ENCODE measurements at places on chromosomes 5 and 9. TPM values are rescaled to one million over a fixed set of nuclear protein-coding genes. Genes with fewer than 3 reads are reported as not detected.
A peak's percentile ranks its signal among the peaks of the same experiment; 100 is the strongest.

The SPATA9 gene
- polyA plus RNA-seq = not detected

DNA sequence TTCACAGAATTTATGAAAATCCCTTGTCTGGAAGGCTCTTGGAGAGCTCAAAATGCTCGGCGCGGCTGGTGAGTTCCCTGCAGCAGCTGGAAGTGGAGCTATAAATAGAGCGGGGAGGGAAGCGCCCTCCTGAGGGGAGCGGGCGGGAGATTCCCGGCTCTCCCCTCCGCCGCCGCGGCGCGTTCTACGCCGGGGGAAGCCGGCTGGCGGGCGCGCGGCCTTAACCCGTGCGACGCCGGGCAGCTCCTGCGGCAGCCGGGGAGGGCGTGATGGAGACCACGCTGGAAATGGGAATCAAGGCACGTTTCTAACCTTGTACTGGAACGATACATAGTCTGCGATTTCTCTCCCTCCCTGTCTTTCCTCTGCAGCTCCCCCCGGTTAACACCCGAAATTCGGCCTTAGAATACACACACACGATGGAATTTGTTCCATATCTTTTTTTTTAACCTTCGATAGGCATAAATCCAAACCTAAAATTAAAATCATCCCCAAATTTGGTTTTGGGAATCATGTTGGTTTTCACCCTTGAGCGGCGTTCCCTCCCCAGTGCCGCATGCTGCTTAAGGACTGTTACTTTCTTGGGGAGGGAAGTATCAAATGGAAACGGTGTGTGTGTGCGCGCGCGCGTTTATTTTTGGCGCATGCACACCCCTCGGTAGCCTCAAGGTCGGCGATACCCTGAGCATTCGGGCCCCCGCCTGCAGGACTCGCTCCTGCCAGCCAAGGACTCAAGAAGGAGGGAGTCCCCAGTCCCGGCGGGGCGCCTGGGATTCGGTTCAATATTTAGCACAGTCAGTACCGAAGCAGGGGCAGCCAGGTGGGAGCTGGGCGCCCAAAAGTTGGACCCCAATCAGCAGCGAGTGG lies 306.3 kb upstream of the KCNN2 start:
- H3K27me3 ChIP-seq = no peaks in the 10 kb centered on the region
- no peaks in the 10 kb centered on the region for H3K36me3 ChIP-seq

DNA sequence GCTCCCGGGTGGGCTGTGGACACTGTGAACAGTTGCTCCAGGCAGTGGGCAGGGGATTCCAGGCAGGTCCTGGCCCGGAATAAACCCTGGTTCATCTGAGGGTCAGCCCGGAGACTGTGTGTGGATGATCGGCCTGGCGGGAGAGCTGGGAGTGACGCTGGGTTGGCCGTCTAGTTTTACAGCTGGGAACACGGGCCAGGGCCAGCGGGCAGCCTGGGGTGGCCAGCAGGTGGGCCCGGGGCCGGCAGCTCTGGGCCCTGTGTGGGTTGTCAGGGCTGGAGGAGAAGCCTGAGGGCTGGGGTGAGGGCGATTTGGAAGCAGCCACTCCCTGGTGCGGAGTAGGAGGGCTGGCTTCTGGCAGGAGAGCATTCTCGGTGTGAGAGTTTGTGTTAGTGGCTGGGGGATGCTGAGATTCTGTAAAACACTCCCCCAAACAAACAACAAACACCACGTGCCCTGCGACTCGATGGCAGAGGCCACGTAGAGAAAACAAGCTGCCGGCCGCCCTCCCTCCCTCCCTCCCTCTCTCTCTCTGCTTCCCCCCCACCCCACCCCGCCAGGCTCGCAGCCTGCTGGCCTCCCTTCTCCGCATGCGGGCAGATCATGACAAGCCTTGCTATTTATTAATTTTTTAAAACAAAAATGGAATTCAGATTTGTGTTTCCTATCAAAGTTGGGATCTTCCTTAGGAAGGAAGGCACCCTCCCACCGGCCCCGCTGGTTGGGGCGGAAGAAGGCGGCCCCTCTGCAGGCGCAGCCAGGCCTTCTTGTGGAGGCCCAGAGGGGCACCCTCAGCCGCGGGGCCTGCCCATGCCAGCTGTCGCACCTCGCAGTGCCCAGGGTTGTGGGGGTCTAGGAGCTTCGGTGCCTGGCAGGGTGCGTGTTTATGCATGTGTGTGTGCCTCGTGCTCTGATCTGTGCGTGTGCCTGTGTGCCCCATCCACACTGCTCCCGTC lies 49.5 kb downstream of the RXRA start:
- H3K4me3 ChIP-seq = no peak overlapping the region
- H3K27ac ChIP-seq = no peak overlapping the region
- DNase-seq = peak; percentile 80
- no peaks in the 10 kb centered on the region for H3K4me1 ChIP-seq
- no peaks in the 10 kb centered on the region for H3K27me3 ChIP-seq
- H3K36me3 ChIP-seq = no peaks in the 10 kb centered on the region

The ASTN2 gene
- 1.0 TPM for polyA plus RNA-seq

The STING1 gene
- polyA plus RNA-seq = 180 TPM

The PCDHGA5 gene
- polyA plus RNA-seq = 0.25 TPM

The SLCO6A1 gene
- not detected for polyA plus RNA-seq

The ANKRD33B gene
- polyA plus RNA-seq = 0.75 TPM

DNA sequence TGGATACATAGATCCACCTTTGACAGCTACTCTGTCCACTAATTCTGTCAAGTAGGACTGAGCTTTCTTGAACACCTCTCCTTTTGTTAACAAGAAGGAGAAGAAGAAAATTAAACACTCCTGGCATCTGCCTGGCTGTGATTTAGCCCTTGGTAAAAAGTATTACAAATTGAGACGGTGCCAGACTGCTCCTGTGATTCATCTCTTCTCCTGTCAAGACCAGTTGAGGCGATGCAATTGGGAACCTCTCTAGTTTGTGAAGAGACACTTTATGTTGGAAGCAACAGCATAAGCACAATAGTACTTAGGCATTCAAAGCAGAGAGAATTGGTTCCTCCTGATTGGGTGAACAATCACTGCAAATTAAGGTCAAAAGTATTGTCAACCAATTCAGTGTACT lies 72.7 kb downstream of the GHR start:
- no peaks in the 10 kb centered on the region for H3K27me3 ChIP-seq
- H3K4me3 ChIP-seq = no peak overlapping the region
- no peaks in the 10 kb centered on the region for H3K36me3 ChIP-seq
- H3K4me1 ChIP-seq = peaks cover 3% of the 10 kb centered on the region
- no peak for DNase-seq
- no peak overlapping the region for H3K27ac ChIP-seq

DNA sequence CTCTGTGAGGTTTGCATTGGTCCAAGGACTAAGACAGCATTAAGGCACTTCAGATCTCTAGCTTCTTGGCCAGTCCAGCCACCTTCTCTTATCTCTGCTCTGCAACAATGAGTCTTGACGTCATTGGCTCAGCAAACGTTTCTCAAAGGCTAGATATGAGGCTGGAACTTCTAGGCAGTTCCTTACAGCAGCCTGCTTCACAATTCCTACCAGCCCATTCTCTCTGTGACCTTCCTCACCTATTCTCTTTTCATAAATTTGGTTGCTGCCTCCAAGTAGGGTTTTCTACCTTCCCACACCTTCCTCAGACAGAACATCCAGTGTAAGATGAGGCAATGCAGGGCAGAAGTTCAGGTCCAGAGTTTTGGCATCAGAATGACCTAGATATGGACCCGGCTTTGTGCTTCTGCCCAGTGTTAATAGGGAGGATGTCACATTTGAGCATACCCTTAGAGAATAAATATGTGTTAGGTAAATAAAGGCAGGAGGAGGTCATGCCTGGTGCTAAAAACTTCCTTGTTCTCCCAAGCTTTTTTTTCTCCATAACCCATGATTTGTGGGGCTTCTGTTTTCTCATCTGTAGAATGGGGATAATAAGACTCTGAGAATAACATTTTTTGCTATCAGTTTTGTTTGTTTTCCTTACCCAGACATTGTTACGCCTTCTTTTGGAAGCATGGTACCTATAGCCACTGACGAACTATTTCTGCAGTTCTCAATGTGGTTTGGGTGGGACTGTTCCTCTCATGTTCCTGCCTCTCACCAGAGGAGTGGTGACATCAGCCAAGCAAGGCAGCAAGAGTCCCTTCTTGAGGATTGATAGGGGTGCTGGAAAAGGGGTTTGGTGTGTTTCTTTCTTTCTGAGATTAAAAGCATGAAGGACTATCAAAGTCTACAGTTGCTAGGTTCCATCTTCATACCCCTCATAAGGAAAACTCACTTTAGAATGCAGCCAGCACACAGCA lies 220.6 kb upstream of the TRIM32 start:
- no peaks in the 10 kb centered on the region for H3K36me3 ChIP-seq
- H3K4me3 ChIP-seq = no peak overlapping the region
- no peaks in the 10 kb centered on the region for H3K4me1 ChIP-seq
- no peak for DNase-seq

DNA sequence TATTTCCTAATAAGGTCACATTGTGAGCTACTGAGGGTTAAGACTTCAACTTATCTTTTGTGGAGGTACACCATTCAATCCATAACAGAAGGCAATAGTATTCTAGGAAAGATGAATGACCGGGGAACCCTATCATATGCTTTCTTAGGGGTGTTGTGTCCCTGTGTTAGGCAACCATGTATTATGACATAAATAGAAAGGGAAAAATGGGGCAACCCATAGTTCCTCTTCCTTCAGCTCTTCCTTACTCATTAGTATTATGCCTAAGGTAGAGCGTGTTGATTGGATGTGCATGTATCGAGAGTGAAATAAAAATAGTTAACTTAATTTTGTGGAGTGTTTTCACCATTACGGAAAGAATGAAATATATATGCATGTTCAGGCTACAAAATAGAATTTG lies 6.0 kb upstream of the CCNJL start:
- H3K4me3 ChIP-seq = no peak overlapping the region
- H3K36me3 ChIP-seq = no peaks in the 10 kb centered on the region
- H3K27ac ChIP-seq = no peak overlapping the region

DNA sequence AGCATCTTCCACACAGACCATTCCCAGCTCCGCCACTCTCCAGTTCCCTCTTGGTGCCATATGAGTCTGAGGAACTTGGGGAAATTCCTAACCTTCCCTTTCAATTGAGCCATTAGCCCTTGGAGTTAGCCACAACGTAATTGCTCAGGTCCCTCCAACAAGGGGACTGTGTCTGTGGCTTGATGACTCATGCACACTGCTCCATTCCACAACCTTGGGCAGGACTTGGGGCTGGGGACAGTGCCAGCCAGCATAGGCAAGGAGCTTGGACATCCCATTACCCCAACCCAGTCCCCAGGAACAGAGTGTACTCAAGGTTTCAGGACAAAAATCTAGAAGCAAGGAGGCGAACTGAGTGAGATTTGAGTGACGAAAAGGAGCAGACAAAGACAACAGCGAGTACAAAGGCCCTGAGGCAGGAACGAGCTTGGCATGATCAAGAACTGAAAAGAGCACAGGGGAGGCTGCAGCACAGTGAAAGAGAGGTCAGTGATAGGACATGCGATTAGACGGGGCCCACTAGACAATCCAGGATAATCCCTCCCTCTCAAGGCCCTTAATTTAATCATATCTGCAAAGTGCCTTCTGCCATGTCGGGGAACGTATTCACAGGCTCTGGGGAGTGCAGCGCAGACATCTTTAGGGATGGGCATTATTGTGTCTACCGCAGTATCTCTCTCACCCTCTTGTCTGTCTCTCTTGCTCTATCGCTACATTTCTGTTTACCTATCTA lies 16.0 kb upstream of the JADE2 start:
- no peaks in the 10 kb centered on the region for H3K36me3 ChIP-seq
- no peak overlapping the region for H3K4me3 ChIP-seq
- H3K27ac ChIP-seq = no peak overlapping the region
- no peaks in the 10 kb centered on the region for H3K4me1 ChIP-seq

DNA sequence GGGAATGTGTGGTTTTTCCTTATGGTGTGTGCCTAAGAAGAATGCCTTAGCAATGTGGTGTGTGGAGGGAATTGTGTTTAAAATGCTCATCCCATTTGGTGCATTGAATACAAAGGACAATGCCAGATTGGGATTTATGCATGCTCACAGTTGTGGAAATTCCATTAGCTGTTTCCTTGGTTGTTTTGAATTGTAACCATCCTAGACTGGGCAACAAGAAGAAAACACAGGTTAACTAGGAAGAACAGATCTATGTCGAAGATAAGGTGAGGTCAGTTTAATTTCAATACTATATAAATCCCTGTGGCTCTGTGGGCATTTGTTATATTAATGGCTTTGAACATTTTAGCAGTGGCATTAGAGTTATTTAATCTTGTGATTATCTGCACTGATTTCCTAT lies 266.8 kb downstream of the MAT2B start:
- no peaks in the 10 kb centered on the region for H3K27me3 ChIP-seq
- no peak for DNase-seq
- no peak overlapping the region for H3K27ac ChIP-seq
- no peaks in the 10 kb centered on the region for H3K4me1 ChIP-seq

DNA sequence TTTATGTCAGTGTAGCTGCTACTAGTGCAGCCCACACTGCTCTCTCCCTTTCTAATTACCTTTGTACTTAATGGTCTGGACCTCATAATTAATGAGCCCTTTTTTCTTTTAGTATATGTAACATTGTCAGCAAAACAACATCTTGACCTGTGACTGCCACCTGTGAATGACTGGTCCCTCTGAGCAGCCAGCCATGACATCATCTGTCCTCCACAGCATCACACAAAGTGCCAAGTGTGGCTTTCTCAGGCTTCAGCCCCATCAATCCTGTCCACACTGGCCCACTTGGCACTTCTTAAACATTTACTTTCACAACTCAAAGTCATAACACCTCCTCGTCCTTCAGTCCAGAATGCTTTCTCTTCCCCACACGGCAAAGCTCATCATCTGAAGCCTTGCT lies 104.7 kb downstream of the GPR21 start:
- H3K27ac ChIP-seq = no peak overlapping the region
- H3K36me3 ChIP-seq = peaks cover 1% of the 10 kb centered on the region
- no peaks in the 10 kb centered on the region for H3K27me3 ChIP-seq
- no peak overlapping the region for H3K4me3 ChIP-seq
- no peaks in the 10 kb centered on the region for H3K4me1 ChIP-seq

The PDGFRB gene
- 44.0 TPM for polyA plus RNA-seq

DNA sequence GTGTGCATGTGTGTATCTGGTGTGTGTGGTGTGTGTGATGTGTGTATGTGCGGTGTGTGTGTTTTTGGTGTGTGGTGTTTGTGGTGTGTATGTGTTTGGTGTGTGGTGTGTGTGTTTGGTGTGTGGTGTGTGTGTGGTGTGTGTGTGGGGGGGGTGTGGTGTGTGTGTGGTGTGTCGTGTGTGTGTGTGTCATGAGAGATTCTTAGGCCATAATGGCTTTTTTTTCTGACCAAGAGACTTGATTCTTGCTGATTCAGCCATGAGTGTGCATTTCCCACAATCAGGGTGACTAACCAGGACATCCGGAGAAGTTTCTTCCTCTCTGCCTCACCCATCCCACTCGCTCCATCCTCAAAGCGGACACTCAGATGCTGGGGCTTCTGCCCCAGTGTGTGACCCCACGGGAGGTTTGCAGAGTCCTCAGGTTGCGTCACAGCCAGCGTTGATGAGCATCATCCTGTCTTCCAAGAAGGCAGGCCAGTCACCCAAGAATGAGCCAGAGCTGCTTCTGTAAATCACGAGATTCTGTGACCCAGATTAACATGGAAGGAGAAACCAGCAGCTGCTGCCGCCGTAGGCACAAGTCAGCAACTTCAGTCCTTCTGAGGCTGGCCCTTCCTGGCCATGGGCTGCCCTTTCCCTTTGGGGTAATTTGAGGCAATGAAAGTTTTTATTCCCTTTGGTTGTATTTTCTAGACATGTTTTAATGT lies 12.5 kb upstream of the CTSL start:
- H3K27me3 ChIP-seq = no peaks in the 10 kb centered on the region
- no peak overlapping the region for H3K4me3 ChIP-seq
- H3K36me3 ChIP-seq = no peaks in the 10 kb centered on the region
- H3K27ac ChIP-seq = peak overlapping the region; percentile 4

Measured in aorta (tissue), 5 donors.